Activated CD4-positive, alpha-beta T cell treated with anti-CD3 and anti-CD28 coated beads, Interleukin-2, amount 50 U/mL, for 24 hours (primary cell): ENCODE measurements at places on chromosomes 16 and 17.

DNA sequence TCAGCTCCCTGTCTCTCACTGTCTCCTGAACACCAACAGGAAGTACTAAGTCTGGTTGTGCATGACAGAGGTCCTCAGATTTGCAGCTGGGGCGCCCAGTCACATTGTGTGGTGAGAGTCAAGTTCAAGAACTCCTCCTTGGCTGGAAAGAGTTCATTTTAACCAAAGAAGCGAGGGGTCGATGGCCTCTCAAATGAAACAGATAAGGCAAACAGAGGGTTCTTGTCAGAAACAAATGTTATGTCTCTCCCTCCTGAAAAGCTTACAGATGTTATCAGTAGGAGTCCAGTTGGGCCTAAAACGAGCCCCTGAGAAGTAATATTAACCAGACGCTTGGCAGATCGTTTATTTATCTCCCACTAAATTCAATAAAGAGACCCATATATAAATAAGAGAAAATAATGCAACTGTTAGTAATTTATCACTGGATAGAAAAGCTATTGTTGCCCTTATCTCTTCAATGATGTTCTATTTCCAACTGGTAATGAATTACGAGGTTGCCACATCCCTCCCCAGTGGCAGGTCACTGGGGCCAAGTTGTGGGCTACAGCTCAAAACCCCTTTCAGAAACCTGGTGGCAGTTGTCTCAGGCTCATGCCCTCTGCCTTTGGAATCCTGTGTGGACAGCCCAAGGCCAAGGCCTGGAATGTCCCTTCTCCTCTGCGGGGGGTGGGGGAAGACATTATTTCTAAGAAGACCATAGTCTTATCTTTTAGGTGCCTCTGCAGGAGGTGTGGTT lies 307.5 kb upstream of the DYNLRB2 start:
- DNase-seq: no peak

DNA sequence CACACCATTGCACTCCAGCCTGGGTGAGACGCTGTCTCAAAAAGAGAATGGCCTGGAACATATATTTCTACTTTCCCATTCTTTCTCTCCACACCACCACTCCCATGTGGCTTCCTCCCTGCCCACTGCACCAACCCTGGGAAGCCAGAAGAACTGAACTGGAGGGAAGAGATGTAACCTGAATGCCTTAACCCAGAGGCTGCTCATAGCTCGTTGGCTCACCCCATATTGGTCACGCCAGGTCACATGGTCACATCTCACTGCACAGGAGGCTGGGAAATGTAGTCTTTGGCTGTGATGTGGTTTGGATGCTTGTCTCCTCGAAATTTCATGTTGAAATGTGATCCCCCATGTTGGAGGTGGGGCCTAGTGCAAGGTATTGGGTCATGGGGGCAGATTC lies 5.9 kb upstream of the DNAH17 start:
- DNase-seq: no peak

GRCh38 chr17:77867976-77868713 lies 90.4 kb upstream of the TNRC6C start:
- DNase-seq: no peak

DNA sequence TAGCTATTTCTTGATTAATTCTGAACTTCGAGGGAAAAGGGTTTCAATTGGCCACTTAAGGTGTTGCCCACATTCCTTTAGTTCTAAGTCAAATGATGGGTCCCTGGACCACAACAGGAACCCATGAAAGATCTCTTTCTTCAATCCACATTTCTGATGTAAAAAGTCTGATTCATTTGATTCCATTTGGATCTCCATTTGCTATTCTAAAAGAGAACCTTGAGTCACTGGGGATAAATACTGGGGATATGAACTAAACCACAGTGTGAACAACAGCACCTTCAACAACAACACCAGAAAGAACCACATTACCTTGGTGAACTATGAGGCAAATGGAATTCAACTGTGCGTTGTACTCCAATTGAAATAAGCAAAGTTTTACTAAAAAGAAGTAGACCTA lies 108.9 kb upstream of the IRX5 start:
- no peak for DNase-seq

DNA sequence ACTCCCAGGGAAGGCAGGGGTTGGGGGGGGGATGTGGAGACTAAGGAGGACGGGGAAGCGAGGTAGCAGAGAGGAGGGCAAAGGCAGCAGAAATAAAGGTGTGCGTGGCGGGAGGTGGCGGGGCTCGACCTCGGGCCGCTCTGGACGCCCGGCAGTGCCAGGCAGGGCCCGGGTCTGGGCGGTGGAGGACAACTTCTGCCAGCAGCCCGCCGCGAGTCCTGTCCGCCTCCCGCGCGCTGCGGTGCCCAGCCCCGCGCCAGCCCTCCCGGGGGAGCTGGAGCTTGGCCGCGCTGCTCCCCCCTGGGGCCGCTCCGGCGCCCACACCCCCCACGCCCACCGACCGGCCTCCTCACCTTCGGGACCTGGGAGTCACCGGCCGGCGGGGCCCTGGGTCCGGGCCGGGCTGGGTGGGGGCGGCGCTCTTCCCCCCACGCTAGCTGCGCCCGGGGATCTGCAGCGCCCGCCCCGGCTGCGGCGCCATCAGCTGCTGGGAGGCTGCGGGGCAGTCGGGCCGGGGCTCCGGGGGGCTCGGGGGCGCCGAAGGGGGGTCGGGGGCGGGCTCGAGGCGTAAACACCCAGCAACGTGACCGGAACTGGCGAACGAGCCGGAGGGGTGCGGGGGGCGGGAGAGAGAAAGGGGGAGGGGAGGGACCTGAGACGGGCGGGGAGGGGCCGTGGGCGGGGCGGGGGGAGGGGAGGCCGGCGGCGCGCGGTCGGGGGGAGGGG lies at the start of gene CCDC92B:
Gene CCDC92B (minus strand): TSS at position 595 of the 726 bp plus-strand sequence. CDS start 14,507 bp downstream, outside the sequence.
- no peak for DNase-seq

DNA sequence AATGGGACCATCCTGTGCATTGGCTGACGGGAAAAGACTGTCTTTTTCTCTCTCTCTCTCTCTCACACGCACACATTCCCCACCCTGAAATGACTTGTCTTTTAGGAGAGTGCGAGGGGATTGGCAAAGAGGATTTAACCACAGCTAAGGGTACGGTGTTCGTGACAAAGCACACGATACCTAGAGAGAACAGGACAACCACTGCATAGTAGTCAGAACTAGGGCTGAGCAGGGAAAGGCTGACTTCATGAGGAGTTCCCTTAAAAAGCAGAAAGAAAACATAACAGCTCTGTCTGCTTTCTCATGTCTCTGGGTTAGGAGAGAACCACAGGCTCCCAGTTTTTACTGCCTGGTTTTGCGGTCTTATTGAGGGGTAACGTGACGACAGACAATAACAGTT lies 742.8 kb upstream of the SOX9 start:
- no peak for DNase-seq

DNA sequence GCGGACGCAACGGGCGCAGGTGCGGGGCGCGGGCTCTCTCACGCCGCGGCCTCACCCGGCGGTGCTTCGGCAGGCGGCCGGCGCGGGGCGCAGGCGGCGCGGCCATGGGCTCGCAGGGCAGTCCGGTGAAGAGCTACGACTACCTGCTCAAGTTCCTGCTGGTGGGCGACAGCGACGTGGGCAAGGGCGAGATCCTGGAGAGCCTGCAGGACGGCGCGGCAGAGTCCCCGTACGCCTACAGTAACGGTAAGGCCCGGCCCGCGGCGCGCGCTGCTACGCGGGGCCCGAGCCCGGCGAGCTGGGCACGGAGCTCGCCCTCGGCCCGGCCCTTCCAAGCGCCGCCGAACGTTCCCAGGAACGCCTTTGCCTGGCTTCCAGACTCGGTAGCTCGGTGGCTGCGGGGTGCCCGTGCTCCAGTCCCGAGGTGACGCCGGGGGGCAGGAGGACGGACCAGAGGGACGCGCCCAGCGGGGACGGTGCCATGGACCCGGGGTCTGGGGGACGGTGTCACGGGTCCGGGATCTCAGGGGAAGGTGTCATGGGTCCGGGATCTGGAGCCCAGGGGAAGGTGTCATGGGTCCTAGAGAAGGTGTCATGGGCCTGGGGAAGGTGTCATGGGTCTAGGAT lies 435 bp downstream of the RAB40C start:
- no peak for DNase-seq

GRCh38 chr16:48361012-48361411 lies 24.2 kb downstream of the SIAH1 start:
- no peak for DNase-seq

- DNase-seq: no peak
Measured at GRCh38 chr17:75823257-75824041, 20.8 kb downstream of the UNC13D start.
